ENCODE measurements at places on chromosomes 16 and 17.
A peak's percentile ranks its signal among the peaks of the same experiment; 100 is the strongest.

GRCh38 chr16:53998024-53998810 is 288.4 kb downstream of the IRX3 start:
- DNase-seq = no peak

- no peak for DNase-seq
These were observed 48.8 kb downstream of the MRM3 start for GRCh38 chr17:830950-831349.

GRCh38 chr16:89320782-89321501 is 103.4 kb downstream of the ZNF778 start:
- DNase-seq = peak; percentile 67

DNA sequence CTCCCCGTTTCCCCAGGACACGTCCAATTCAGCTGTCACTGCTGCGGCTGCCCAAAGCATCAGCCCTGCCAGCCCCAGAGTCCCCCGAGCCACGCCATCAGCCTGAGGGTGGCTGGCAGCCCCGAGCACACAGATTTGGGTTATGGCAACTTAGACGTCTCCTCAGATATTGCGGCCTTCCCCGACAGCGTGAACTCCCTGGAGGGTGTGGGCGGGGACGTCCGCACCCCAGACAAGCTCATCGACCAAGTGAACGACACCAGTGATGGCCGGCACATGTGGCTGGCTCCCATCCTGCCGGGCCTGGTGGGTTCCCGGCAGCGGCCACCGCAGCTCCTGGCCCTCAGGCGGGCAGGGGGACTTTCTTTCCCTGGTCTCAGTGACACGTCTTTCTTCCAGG is 224.8 kb downstream of the KATNIP start:
- DNase-seq = no peak

- DNase-seq = no peak
These were observed 102.2 kb downstream of the CDK5R1 start for GRCh38 chr17:32588982-32589381.

GRCh38 chr17:62172492-62173291 is 107.6 kb upstream of the MED13 start:
- DNase-seq = no peak

- DNase-seq = no peak
These were observed 47.4 kb upstream of the SLC38A10 start for GRCh38 chr17:81342269-81343070.

DNA sequence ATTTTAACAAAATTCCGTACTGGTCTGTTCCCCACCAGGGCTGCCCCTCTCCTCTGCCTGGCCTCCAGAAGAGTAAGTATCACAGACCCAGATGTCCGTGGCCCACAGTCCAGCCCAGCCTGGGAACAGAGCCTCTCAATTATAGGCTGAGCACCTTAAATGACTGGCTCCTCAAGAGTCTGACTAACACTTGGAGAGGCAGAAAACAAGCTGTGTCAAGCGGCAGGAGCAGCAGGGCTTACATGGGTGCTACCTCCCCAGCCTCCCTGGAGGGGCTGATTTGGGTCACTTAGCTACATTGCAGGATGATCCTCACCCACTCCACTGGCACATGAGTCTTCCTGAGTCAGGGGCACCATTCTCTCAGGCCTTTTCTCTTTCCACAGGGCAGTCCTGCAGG is 209.7 kb downstream of the COPRS start:
- no peak for DNase-seq

- no peak for DNase-seq
These were observed 8.1 kb upstream of the ATXN7L3 start for GRCh38 chr17:44207743-44208142.

- no peak for DNase-seq
These were observed 2.5 kb upstream of the ABCC12 start for GRCh38 chr16:48158296-48158695.

- no peak for DNase-seq
These were observed 130.8 kb downstream of the CA10 start for GRCh38 chr17:52027620-52028295.

- DNase-seq = no peak
These were observed 69.4 kb downstream of the NTN1 start for GRCh38 chr17:9090641-9091096.

DNA sequence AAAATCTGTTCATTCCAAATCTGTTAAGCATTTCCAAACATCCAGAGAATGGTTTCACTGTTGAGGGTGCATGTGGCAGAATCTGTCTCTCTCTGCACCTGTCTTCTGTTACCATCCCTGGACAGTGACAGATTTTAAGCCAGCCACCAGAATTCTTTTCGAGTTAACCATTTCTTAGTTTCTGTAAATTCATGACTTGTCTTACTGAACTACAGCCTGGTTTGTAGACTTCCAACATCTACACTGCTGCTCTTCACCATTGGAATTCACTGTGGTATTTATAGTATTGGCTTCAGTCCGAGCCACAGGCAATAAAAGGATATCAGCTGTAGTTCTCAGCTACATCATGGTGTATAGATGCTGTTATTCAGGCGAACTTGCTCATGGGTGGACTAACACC is 47.6 kb downstream of the GOSR1 start:
- no peak for DNase-seq

- no peak for DNase-seq
These were observed 66.9 kb upstream of the SDK2 start for GRCh38 chr17:73711184-73711583.

GRCh38 chr16:5228369-5228768 is 130.8 kb upstream of the EEF2KMT start:
- DNase-seq = no peak

DNA sequence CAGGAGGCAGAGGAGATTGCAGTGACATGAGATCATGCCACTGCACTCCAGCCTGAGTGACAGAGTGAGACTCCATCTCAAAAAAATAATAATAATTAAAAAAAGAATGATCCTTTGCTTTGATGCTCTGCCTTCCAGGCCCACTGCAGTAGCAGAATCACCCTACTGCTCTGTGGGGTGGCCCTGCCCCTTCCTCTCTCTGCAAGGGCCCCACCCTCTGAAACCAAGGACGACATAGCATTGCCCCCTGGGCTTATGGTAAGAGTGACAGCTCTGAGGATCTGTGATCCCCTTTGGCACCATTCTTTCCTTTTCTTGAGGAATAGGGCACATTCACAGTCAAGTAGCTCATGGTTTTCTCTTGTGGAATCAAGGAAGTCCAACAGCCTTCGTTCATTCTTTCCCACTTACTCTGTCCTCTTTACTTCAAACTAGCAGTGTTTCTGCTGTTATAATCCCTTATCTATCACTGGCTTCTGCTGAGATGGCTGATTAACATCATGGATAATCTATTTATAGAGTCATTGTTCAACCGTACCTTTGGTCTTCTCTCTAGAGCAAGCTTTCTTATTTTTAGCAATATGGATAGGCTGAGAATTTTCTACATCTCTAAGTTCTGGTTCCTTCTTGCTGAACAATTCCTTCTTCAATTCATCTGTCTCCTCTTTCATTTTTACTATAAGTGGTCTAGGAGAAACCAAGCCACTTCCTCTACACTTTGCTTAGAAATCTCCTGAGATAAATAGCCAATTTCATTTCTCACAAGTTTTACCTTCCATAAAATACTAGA is 14.1 kb downstream of the RAD51C start:
- DNase-seq = no peak

GRCh38 chr16:87062569-87063442 is 254.4 kb downstream of the C16orf95 start:
- peak; percentile 61 for DNase-seq

- no peak for DNase-seq
These were observed 52.3 kb downstream of the PRMT7 start for GRCh38 chr16:68362947-68363657.

DNA sequence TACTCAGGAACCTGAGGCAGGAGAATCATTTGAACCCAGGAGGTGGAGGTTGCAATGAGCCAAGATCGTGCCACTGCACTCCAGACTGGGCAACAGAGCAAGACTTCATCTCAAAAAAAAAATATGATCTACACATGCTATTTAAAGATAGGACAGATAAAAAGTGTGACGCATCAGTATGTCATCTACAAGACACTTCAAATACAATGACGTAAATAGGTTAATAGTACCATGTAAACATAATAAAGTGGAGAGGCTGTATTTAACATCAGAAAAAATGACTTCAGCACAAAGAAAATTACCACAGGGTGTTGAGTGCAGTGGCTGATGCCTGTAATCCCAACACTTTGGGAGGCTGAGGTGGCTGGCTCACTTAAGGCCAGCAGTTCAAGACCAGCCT is 20.2 kb downstream of the ZNF778 start:
- no peak for DNase-seq

- no peak for DNase-seq
These were observed 858 bp downstream of the MMD start for GRCh38 chr17:55420776-55421178.

DNA sequence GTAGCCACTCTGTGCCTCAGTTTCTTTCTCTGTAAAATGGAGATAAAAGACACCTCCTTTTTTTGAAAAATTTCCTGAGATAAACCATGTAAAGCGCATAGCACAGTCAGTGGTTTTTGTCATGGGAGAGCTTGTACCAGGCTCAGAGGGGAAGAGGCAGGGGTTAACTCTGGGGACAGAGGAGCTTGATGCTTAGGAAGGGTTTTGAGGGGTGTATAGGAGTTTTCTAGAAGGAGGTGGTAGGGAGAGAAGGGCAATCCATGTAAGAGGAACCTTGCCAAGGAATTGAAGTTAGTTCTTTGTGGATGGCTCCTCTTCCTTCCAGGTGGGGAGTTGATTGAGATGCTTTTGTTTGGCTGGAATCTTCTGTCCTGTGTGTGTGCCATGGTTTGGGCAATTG is 131.9 kb upstream of the GSE1 start:
- no peak for DNase-seq

- DNase-seq = no peak
These were observed 6.7 kb upstream of the MYO15A start for GRCh38 chr17:18101828-18102227.

- no peak for DNase-seq
These were observed 775 bp upstream of the CHP2 start for GRCh38 chr16:23753908-23754593.
